Activated CD8-positive, alpha-beta memory T cell treated with anti-CD3 and anti-CD28 coated beads for 36 hours (primary cell): ENCODE measurements at places on chromosomes 4 and X. TPM values are rescaled to one million over a fixed set of nuclear protein-coding genes. Genes with fewer than 3 reads are reported as not detected.

The IQCM gene
- not detected for total RNA-seq

The GAGE1 gene
- not detected for total RNA-seq

The PNMA6F gene
- total RNA-seq, result not detected

The TLR3 gene
- total RNA-seq, result 0.13 TPM

The CABS1 gene
- not detected for total RNA-seq

The MAGEA4 gene
- total RNA-seq, result not detected

The RAB40A gene
- 0.10 TPM for total RNA-seq

The SPANXB1 gene
- total RNA-seq, result not detected

The FGFR3 gene
- total RNA-seq, result not detected

The ODAM gene
- total RNA-seq, result not detected
